ENCODE measurements at places on chromosomes 5 and 9. TPM values are rescaled to one million over a fixed set of nuclear protein-coding genes. Genes with fewer than 3 reads are reported as not detected.
A peak's percentile ranks its signal among the peaks of the same experiment; 100 is the strongest.

- no peaks in the 10 kb centered on the region for H3K4me1 ChIP-seq
- H3K27ac ChIP-seq, result no peak overlapping the region
- H3K36me3 ChIP-seq, result no peaks in the 10 kb centered on the region
- DNase-seq, result no peak
- H3K27me3 ChIP-seq, result no peaks in the 10 kb centered on the region
- no peak overlapping the region for H3K4me3 ChIP-seq
Observed at GRCh38 chr5:156340893-156341292, 13.9 kb downstream of the SGCD start.

- H3K36me3 ChIP-seq, result no peaks in the 10 kb centered on the region
- DNase-seq, result no peak
- H3K4me3 ChIP-seq, result no peak overlapping the region
- H3K27me3 ChIP-seq, result peaks cover 2% of the 10 kb centered on the region
- H3K4me1 ChIP-seq, result no peaks in the 10 kb centered on the region
- H3K27ac ChIP-seq, result no peak overlapping the region
Observed at GRCh38 chr5:14595189-14595588, 13.6 kb downstream of the OTULINL start.

DNA sequence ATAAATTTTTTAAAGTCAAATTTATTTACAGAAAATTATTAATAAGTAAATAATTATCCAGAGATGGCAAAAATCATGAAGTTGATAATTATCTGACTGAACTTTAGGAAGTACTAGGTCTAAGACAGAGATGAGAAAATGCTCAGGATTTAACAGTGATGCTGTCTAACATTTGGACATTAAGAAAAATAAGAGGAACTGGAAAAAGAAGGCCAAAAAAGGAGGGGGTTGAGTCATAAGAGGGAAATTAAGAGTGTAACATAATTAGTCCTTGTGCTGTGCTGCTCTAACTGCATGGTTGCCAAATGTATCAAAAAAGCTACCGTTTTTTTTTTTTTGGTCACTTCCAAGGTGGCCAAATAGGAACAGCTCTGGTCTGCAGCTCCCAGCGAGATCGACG lies 35.4 kb upstream of the TUT7 start:
- no peak overlapping the region for H3K4me3 ChIP-seq
- H3K27ac ChIP-seq, result no peak overlapping the region

DNA sequence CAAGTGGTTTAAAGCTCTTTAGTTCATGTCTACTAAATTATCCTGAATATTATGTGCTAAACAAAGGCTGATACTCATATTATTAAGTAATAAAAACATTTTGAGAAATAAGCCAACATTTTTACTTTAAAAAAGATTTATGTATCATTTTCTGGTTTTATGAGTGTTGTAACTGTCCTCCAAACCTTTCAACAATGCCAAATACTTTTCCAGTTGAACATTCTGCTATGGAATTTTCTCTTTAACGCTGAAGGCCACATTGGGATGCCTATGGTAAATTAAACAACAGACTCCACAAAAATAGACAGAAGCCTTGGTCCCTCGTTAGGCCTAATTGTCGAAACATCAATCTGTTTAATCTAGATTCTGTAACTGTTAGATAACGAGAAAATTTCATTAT lies 131.3 kb downstream of the GLIS3 start:
- no peak overlapping the region for H3K4me3 ChIP-seq
- no peaks in the 10 kb centered on the region for H3K27me3 ChIP-seq
- no peaks in the 10 kb centered on the region for H3K36me3 ChIP-seq
- no peak overlapping the region for H3K27ac ChIP-seq
- no peaks in the 10 kb centered on the region for H3K4me1 ChIP-seq
- no peak for DNase-seq

DNA sequence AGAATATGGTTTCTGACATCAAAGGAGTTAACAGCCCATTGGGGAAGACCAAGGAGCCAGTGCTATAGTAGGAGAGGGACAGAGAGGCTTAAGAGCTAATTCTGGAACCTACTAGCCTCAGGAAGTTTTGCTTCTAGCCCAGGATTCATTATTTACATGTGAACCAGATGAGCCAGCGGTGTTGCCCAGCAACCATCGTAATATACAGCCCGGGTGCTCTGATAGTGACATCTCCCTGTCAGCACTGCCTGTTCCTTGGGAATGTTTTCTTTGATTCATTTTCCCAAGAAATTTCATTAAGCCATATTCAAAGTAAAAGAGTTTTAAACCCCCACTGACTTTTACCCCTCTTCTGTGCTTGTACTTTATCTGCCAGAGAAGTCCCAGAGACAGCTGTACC lies 217.4 kb upstream of the ADAMTSL1 start:
- no peak overlapping the region for H3K27ac ChIP-seq
- H3K27me3 ChIP-seq, result no peaks in the 10 kb centered on the region
- H3K36me3 ChIP-seq, result no peaks in the 10 kb centered on the region
- H3K4me3 ChIP-seq, result no peak overlapping the region
- no peaks in the 10 kb centered on the region for H3K4me1 ChIP-seq
- no peak for DNase-seq

DNA sequence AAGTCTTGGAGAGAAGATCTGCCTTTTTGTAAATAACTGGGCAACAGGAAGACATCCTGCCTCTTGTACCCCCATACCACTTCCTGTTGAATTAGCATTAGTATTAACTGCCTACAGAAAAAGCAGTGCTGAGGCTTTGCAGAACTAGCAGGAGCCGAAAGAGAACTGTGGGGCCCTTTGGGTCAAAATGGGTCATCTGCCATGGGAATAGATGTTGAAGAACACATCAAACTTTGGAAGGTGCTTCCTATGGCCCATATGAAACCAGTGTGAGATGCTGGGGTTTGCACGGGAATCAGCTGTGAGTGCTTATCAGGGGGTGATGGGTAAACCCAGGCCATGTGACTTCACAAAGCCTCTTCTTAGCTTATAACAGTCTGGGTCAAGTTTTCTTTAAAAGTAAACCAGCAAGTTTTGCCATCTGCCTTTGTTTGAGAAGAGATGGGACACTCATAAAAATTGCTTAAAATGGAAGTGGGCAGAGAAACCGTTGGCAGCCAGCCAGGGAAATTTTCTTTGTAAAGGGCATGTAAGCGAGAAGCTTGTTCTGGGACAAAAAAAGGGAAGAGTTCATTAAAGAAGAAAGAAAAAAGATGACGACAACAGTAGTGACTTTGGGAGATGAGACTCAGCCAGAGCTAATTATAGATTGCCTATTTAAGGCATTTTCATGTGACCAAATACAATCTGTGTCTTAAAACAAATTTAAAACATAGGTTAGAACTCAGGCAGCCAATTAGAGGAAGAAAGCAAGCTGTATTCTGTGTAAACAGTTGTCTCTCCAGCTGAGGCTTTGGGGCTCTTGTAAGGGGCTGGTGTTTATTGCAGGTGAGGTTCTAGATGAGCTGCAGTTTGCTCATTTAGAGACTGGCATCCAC lies 4.4 kb downstream of the SLC25A25 start:
- no peaks in the 10 kb centered on the region for H3K27me3 ChIP-seq
- no peaks in the 10 kb centered on the region for H3K36me3 ChIP-seq
- no peak for DNase-seq
- H3K27ac ChIP-seq, result peak overlapping the region; percentile 59
- H3K4me1 ChIP-seq, result peaks cover 14% of the 10 kb centered on the region
- no peak overlapping the region for H3K4me3 ChIP-seq

- no peaks in the 10 kb centered on the region for H3K27me3 ChIP-seq
- DNase-seq, result no peak
- H3K36me3 ChIP-seq, result no peaks in the 10 kb centered on the region
- no peaks in the 10 kb centered on the region for H3K4me1 ChIP-seq
Observed at GRCh38 chr9:121620777-121621449, 30.5 kb upstream of the DAB2IP start.

- no peaks in the 10 kb centered on the region for H3K36me3 ChIP-seq
- no peak for DNase-seq
- H3K4me3 ChIP-seq, result no peak overlapping the region
Observed at GRCh38 chr5:153813901-153814300, 224.8 kb downstream of the FAM114A2 start.

SV2C gene
- not detected for total RNA-seq

SHROOM1 gene
- 13.5 TPM for total RNA-seq

SOX30 gene
- not detected for total RNA-seq

ACSL6 gene
- total RNA-seq, result 0.18 TPM

PPIC gene
- total RNA-seq, result 45.8 TPM
